GM04504 (cell line): ENCODE measurements at places on chromosomes 6 and 20.

- DNase-seq, result no peak
These were observed 60.7 kb upstream of the LTV1 start for GRCh38 chr6:143782481-143782880.

DNA sequence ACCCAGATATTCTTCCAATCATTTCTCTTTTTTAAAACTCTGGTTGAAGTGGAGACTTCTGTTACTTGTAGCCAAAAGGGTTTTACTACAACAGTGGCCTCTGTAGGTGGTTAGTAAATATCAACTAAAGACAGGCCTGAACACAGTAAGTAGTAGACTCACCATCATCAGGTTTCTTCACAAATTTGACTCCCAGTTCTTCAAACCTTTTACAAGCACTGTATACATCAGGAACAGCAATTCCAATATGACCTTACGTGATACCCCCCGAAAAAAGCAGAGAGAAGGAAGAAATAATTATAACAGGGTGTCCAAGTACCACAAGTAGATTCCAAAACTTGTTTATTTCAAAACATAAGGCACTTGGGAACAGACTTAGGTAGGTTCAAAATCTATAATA lies 21.1 kb downstream of the GLO1 start:
- no peak for DNase-seq

GRCh38 chr6:34817446-34817845 lies 25.6 kb downstream of the BLTP3A start:
- DNase-seq, result no peak

- DNase-seq, result no peak
These were observed 54.3 kb upstream of the SLC22A16 start for GRCh38 chr6:110530671-110531070.

- DNase-seq, result no peak
These were observed 15.3 kb downstream of the ANKRD60 start for GRCh38 chr20:58213121-58213520.

DNA sequence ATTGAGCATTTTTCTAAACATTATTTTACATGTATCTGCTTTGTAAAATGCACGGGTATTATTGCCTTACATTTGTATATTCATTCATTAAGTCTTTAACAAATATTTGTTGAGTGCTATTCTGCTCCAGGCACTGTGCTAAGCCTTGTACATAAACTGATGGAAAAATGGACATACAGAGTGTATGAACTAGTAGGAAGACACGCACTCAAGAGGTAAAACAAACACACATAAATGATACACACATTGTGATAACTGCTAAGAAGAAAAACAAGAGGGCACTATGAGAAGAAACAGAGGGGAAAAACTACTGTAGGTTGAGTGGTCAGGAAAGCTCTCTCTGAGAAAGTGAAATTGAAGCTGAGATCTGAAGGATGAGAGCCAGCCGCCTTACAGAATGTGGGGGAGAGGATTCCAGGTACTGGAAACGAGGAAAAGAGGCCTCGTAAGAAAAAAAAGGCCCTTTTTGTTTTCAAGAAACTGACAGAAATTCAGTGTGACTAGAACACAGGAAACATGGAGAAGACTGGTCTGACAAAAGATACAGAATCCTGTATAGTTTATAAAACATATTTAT lies 117.5 kb downstream of the EYA4 start:
- no peak for DNase-seq

GRCh38 chr20:327186-328026 lies 2.1 kb downstream of the SOX12 start:
- DNase-seq, result peak; percentile 86

- no peak for DNase-seq
These were observed 61.3 kb downstream of the TRERF1 start for GRCh38 chr6:42390228-42390934.

- DNase-seq, result peak; percentile 64
These were observed 182.8 kb upstream of the FOXQ1 start for GRCh38 chr6:1129131-1129530.
